ENCODE measurements at places on chromosomes 3 and 15. TPM values are rescaled to one million over a fixed set of nuclear protein-coding genes. Genes with fewer than 3 reads are reported as not detected.

GNAT1 gene
- total RNA-seq, result 0.48 TPM

CCDC39 gene
- total RNA-seq, result not detected

C3orf49 gene
- not detected for total RNA-seq

PLSCR2 gene
- not detected for total RNA-seq

ARNT2 gene
- total RNA-seq, result 1.1 TPM

DNA sequence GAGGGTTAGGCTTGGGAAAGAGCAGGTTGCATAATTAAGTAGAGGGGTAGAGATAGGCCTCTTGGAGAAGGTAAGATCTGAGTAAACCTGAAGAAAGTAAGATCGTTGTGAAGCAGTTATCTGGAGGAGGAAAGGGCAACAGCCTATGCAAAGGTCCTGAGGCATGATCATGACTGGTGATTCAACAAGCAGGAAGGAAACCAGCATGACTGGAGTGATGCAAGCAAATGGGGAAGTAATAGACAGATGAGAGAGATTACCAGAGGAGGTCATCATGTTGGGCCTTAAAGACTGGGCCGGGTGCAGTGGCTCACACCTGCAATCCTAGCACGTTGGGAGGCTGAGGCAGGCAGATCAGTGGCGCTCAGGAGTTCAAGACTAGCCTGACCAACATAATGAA is 360.2 kb downstream of the EPHB1 start:
- no peak for DNase-seq

DNA sequence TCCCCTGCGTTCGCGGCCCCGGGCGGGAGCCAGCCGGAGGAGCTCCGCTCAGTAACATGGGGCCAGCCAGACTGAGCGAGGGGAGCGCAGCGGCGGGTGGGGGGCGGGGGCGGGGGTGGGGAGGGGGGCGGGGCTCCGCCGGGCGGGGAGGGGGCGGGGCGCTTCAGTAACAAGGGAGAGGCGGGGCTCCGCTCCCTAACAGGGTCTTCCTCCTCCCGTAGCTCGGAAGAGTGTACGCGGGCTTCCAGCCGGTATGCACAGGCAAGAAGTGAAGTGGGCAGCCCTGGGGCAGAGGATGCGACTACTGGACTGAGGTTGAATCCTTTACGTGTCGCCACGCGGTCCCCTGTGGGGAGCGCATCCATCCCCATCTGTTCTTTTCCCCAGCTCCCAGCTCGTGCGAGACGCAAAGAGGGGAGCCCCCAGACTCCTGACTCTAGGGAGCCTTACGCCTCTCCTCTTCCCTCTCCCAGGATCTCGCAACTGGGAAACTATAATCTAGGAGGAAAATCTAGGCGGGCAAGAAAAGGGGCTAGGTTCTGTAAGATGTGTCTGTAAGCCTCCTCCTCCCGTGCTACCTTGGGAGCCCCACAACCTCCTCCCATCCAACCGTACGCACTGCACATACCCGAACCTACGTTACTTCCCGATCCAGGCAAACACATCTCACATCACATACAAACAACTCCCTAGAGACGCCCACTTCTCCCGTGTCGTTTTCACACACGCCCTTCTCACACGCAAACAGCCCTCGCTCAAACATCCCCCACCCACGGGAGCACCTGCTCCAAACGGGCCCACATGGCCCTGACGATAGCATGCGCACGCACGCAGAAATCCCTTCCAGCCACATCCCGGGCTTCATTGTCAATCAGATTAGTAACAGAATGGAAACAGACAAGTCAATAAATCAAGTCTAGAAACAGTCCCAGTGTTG is at the start of gene SHF:
SHF (minus strand) TSS at position 73 of the 937 bp plus-strand sequence; CDS start at position 58, 15 bp downstream.
- DNase-seq, result no peak

- no peak for DNase-seq
Observed at GRCh38 chr3:185521349-185522138, 22.7 kb upstream of the TMEM41A start.

GRCh38 chr3:198079771-198080520 is 119.9 kb downstream of the LMLN start:
- peak; percentile 43 for DNase-seq

DNA sequence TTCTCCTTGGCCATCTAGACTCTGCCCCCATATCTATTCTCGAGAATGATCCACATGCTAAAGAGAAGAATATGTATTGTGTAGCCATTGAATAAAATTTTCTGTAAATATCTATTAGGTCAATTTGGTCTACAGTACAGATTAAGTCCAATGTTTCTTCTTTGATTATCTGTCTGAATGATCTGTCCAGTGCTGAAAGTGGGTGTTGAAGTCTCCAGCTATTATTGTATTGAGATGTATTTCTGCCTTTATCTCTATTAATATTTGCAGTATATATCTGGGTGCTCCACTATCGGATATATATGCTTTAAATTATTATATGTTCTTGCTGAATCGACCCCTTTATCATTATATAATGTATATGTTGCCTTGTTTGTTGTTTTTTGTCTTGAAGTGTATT is 384.9 kb upstream of the ROBO1 start:
- no peak for DNase-seq

DNA sequence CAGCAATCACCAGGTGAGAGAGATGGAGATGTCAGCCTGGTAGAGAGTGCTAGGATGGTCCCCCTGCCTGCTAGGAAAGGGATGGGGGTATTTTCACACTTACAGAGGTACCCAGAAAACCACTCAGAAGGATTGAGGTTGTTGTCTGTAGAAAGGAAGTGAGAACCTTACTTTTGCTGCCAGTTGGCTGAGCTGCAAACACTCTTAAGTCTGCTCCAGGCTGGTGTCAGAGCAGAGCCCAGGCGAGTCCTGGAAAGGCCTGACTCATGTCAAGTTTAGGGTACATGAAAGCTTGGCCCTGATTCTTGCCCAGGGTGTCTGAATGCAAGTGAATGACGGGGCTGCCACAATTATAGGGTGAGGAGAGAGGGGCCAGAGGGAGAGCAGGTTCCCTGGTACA is 214.5 kb upstream of the TRIM42 start:
- no peak for DNase-seq

- no peak for DNase-seq
Observed at GRCh38 chr15:87877114-87877810, 379.3 kb downstream of the NTRK3 start.

DNA sequence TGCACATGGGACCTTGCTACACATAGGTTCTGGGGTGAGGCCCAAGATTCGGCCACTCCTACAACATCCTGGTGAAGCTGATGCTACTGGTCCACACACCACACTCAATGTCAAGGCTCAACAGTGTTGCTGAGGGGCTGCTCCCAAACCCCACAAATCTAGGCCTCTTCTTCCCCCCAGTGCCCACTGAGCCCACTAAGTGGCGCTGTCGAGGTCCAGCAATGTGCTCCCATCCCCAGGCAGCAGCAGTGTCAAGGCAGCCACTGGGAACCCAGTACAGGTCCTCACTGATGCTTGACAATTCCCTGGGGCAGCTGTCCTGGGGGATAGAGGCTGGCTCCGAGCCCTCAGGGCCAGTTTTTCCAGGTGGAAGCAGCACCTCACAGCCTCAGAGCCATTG is 21.5 kb downstream of the SCN5A start:
- no peak for DNase-seq

- DNase-seq, result no peak
Observed at GRCh38 chr15:35750051-35750450, 204.1 kb upstream of the DPH6 start.

GRCh38 chr3:3081381-3082233 is 28.6 kb downstream of the IL5RA start:
- DNase-seq, result no peak

DNA sequence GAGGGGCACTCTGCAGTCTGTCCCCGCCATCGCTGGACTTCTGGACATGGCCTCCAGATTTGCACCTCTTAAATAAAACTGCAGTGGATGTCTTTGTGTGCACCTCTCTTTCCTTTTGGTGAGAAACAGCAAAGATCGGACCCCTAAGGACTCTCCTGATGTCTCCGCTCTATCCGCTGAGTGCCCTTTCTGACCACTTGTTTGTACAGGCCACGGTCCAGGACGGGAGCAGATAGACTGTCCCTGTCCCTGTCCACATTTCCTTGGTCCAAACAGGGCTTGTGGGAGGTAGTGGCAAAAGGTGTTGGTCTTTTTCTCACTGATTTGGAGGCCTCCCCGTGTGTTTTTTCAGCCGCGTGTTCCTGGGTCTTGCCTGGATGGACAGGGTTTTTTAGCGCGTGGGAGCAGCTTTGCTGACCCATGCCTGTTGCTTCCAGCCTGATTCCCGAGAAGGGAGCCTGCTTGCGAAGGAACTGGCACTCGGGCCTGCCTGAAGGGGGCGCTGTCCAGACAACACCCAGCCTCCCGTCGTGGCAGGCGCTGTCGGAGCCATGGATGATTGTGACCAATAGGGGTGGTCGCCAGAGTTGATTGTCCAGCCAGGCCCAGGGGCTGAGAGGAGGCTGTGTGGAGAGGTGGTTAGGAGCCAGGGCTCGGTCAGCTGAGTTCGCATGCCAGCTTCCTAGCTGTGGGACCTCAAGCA is 13.2 kb upstream of the STAB1 start:
- DNase-seq, result no peak

DNA sequence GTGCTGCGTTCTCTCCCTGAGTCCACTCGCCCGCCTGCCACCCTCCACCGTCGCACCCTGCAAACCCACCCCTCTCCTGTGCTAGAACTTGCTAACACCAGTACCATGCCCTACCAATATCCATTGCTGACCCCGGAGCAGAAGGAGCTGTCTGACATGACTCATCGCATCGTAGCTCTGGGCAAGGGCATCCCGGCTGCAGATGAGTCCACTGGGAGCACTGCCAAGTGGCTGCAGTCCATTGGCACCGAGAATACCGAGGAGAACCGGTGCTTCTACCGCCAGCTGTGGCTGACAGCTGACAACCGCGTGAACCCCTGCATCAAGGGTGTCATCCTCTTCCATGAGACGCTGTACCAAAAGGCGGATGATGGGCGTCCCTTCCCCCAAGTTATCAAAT is 4.9 kb upstream of the ALAS1 start:
- DNase-seq, result no peak

- DNase-seq, result no peak
Observed at GRCh38 chr3:69691860-69692259, 47.4 kb upstream of the MITF start.

DNA sequence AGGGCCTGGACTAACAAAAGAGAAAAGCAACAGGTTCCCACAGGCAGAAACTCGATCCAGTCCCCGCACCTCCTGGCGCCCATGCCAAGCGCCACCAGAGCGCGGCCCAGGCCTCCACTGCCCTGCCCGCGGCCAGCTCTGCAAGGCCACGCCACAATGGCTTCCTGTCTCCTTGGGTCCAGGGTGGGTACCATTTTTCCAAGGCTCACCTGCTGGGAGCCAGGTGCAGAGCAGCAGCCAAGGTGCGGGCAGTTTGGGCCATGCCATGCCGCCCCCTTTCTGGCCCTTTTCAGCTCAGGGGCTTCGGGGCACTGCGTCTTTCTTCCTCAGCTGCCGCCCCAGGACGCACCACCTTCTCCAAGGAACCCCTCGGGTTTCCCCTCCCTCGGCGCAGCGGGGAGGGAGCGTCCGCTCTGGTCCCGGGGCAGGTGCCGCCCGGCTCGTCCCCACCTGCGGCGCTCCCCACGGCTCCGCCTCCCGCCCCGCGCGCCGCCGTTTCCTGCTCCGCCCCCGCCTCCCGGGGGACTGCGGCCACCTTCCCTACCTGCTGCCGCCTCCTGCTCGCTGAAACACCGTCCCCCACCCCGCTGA is at the start of gene ILDR1:
ILDR1 (minus strand) TSS at position 437 of the 591 bp plus-strand sequence; CDS start at position 267, 170 bp downstream.
- DNase-seq, result peak; percentile 40

DNA sequence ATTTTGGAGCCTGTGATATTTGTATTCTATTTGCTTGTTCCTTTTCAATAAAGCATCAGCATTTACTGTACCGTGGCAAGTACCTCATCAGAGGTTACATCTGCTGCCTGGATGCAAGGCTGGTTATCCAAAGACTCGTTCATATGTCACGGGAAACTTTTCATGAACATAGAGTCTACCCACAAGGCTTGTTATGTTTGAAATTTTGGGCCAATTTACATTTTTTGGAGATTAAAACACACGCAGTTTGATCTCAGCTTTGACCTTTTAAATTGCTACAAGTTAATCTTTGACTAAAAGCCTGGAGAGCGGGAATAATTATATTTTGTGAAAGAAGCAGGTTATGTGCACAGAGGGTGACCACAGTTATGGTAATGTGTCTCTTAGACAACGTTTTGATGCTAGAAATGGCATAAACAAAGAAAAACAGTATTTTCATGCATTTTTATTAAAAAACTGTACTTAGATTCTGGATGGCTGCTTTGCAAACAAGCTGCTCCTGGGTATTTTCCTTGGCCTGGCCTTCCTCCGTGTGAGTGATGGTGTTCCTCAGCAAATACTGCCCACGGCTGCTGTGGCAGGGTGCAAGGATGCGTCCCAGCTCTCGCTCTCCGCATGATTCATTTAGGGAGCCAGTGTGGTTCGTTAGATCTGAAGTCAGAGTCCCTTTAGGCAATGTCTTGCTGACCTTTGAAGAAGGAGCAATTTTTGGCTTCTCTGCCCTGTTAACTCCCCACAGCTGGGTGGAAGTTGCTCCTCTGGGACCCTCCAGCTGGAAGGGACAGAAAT is 27.1 kb downstream of the CHST2 start:
- no peak for DNase-seq

DNA sequence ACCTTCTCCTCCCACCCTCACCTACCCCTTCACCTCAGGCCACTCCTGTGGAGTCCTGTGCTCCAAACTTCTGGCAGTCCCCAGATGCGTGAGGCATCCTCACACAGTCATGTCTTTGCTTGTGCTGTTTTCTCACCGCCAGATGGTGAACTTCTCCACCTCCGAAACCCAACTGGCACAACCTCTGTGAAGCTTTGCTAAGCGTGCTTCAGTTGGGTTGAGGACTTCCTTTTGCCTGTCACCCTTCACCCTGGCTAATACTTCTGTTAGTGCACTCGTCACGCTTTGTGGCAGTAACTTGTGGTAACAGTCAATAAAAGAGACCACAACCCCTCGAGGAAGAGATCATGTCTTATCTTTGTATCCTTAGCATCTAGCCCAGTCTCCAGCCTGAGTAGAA is 42.0 kb upstream of the SKOR1 start:
- DNase-seq, result no peak

DNA sequence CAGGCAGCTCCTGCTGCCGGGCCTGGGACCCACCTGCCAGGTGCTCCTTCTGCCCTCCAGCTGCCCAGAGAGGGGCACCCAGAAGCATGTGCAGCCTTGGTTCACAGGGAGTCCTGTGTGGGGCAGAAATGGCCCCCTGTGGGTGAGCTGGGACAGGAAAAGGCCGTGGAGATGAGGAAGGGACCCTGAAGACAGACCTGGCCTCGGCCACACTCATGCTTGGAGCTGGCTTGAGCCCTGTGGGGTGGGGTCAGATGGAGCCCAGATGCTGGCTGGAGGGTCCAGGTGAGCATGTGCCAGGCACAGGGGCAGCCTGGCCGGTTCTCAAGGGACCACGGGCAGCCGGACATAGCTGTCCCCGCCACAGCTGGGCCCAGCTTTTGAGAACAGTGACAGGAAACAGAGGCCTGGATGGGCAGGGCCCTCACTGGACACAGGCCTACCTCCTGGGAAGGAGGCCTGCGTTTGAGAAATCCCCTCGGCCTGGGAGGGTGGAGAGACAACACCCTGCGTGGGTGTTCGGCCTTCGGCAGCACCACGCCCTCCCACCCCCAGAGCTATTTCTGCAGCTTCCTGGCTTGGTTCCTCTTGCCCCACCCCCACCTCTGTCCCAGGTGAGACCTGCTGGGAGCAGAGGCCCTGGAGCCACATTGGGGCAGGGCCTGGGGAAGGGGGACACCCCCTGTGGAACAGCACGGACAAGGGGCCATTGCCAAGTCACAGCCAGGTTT is 132.6 kb upstream of the MEF2A start:
- DNase-seq, result no peak
